ENCODE measurements at places on chromosomes 12 and 14.

- DNase-seq: no peak
Measured at GRCh38 chr14:79596551-79596950, 614.8 kb downstream of the DIO2 start.

DNA sequence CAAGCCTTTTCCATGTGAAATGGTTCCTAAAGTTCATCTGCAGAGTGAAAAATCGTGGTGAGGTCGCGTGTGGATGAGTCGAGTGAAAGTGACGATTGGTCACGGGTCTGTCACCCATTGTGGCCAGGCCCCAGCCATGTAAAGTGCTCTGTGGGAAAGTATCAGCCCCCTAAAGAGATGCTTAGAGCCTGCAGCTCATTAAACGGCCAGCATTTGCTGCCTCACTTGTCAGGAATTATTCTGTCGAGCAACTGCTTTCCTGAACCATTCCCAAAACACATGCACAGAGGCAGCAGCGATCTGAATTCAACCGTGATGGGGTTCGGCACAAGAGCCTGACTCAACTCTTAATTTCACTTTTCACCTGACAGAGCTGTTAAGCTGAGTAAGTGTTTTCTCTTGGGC is 16.0 kb downstream of the DBX2 start:
- no peak for DNase-seq

DNA sequence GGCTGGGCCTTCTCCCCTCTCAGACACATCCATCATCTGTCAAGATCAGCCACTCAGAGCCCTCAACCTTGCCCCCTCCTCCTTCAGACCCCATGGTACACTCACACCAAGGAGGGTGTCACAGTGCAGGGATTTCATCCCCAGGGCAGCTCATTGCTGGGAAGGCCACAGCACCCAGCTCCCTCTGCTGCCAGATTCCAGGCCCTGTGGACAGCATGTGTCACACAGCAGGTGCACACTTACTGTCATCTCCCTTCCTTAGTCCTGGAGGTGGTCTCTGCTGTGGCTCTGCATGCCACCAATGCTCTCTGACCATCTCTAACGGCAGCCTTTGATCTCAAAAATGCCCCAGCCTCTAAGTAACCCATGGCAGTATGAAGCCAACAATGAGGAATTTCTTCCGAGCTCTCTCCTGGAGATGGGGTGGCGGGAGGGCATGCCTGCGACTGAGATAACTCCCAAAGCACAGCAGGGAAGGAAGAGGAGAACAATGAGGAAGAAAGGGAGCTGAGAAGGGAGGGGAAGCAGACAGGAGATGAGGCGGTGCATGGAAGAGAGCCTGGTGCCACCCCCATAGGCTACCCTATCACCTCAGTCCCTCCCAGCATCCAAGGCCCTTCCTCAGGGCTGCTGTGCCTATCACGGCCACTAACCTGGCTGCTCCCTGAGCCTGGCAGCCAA is 101.0 kb downstream of the SINHCAF start:
- no peak for DNase-seq

DNA sequence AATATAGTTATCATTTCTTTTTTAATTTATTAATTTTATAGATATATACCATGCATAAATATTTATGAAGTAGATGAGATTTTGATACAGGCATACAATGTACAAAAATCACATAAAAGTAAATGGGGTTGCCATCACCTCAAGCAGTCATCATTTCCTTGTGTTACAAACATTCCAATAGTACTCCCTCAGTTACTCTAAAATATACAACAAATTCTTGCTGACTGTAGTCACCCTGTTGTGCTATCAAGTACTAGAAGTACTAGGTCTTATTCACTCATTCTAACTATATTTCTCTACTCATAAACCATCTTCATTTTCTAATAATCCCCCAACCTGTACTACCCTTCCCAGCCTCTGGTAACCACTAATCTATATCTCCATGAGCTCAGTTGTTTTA is 432.6 kb upstream of the SYT1 start:
- no peak for DNase-seq

- no peak for DNase-seq
Measured at GRCh38 chr14:96268431-96269358, 12.7 kb downstream of the BDKRB1 start.

DNA sequence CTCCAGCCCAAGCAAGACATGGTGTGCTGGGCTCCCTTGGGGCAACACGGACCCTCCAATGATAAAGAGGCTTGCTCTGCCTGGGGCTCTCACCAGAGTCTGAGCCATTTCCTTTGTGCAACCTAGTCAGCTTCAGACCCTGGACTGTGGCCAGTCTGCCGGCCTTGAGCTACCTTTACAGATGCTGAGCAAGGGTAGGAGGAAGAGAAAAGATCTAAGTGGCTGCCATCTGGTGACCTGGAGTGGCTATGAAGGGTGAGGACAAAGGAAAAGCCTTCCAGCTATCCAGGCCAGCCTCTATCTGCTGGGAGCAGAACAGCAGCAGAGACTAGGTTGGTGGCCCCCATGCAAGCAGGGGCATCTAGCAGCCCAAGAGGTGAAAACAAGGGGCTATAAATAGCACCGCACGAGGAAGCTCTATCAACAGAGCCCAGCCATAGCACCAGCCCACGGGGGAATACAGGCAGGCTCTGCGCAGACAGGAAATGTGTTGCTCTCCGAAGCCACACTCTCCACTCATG is 230.1 kb downstream of the FOXN3 start:
- no peak for DNase-seq
